CD4-positive, alpha-beta T cell treated with Interleukin-21 for 1 hour (primary cell): ENCODE measurements at places on chromosomes 5 and 9.
A peak's percentile ranks its signal among the peaks of the same experiment; 100 is the strongest.

DNA sequence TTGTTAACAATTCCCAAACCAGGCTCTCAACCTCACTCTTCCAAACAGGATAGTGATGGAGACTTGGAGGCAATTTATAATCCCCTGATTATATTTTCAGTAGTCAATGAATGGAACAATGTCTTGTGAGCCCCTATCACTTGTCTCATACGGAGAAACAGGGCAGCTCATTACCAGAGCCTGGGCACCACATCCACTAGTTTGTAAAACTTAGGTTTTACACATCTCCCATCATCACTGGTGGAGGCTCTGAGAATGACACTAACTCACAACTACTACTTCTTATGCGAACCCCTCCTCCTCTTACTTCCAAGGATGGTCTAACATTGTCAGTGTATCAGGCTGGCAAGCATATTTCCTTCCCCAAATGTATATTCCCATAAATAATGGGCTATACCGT, 253.7 kb downstream of the EPB41L4A start:
- DNase-seq, result no peak

DNA sequence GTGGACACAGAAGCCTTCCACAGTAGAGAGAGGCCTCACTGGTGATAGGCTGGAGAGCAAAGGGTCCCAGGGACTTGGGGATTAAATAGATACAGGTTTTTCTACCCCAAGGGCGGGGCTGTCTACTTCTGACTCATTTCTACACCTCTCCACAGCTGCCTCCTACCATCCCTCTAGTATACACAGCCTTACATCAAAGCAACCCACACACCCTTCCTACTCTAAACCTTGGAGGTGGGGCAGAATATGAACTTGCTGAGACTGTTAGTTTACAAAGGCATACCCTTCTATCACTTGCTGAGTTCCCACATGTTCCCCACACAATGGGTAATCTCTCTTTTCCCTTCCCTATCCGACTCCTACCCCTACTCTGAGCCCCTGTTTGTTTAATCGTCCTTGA, 19.9 kb upstream of the PCA3 start:
- DNase-seq, result no peak

GRCh38 chr9:8429768-8430167, 630.2 kb upstream of the DMAC1 start:
- DNase-seq, result peak; percentile 2

DNA sequence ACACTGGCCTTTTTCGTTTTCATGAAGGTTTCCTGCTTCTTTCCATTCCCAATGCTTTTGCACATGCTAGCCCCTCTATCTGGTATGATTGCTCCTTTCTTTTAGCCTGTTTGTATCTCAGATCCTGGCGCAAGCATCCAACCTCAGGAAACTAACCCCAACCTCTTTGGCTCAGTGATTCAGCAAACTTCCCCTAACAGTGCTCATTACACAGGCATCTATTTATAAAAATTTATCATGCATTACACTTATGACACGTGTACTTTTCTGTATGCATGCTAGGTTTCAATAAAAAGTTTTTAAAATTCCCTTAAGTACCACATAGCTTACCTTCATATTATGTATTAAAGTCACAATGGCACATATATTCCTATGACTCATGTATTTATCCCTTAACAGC, 218.9 kb downstream of the EPB41L4A start:
- DNase-seq, result no peak

- DNase-seq, result no peak
These were observed 46.3 kb upstream of the ADAMTSL1 start for GRCh38 chr9:18427691-18428090.

DNA sequence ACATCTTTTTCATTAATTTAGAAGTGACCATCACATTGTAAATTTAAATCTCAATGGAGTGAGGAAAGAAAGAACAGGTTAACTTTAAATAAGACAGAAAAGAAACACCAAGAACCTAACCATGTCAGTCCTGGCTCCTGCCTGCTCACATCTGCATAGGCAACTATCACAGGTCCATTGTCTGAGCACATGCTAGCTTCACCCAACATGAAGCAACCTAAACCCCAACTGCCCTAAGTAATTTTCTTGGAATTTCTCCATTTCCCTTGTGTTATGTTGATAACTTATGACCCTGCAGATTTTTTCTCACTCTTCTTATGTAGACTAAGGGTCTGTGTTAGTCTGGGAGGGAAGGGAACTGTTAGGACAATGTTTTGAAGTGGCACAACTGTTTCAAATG, 2205.8 kb upstream of the ACO1 start:
- DNase-seq, result no peak

- no peak for DNase-seq
These were observed 47.9 kb downstream of the SLC36A1 start for GRCh38 chr5:151495320-151495719.

GRCh38 chr9:4615251-4615650, 46.8 kb upstream of the PLPP6 start:
- DNase-seq, result no peak

GRCh38 chr5:137621861-137622823, 113.7 kb downstream of the KLHL3 start:
- no peak for DNase-seq

- no peak for DNase-seq
These were observed 44.1 kb downstream of the EPB41L4B start for GRCh38 chr9:109276469-109277440.

- DNase-seq, result peak; percentile 67
These were observed 12.6 kb downstream of the PLGRKT start for GRCh38 chr9:5425006-5425628.

DNA sequence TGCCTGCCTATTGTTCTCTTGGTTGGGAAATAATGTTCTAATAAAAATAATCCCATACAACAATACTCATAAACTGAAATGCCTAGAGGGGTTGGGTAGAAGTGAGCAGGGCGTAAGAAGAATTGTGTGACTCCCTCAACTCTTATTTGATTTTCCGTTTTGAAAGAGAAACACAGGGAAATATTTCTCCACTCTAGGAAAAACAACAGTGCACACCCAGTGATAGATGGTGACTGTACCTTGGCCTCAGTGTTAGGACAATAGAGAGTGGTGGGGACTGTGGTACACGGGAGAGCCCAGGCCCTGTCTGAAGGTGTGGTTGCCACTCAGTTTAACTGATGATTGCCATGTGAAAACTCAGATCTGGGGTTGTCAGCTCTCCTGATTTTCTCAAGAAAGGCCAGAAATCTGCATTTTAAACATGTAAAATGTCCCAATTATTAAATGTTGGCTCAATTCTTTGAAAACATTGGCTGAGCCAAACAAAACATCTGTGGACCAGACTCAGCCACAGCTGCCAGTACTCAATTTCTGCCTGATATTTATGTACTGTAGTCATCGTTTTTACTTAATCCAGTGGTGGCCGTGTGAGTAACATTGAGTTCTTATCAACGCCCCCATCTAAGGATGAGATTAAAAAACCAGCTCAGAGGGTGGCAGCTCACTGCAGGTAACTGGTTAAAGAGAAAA, 103.8 kb upstream of the ZNF618 start:
- DNase-seq, result no peak

GRCh38 chr5:13956471-13956870, 12.0 kb upstream of the DNAH5 start:
- DNase-seq, result no peak

- no peak for DNase-seq
These were observed 387.5 kb downstream of the PLK2 start for GRCh38 chr5:58072300-58072965.

DNA sequence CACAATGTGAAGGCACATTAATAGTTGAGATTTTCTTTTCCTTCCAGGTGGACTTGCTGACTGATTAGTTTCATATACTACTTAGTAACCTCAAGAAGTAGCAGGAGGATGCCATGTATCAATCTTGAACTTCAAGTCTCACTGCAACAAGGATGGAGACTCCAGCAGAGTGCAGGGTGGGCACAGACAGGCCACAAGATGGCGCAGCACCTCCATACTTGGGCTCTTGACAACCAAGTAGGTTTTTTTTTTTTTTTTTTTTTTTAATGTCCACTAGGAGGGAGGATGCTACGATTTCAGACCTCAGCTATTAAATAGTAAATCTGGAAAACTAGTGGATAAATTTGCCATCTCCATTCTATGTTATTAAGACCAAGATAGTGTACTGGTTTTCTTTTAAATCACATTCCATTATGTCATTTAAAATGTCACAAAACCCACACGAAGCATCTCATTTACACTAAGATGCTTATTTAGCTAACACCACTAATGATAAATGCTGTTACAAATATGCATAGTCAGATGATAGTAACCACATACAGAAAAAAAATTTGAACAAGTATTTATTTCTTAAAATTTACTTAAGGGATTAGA, 58.6 kb downstream of the IL6ST start:
- peak; percentile 78 for DNase-seq
